Thyroid gland (tissue), 4 donors: ENCODE measurements at places on chromosomes 7 and 10. TPM values are rescaled to one million over a fixed set of nuclear protein-coding genes. Genes with fewer than 3 reads are reported as not detected.

ELOVL3 gene
- total RNA-seq, result not detected

LOXL4 gene
- 11.9 TPM for total RNA-seq

DNA sequence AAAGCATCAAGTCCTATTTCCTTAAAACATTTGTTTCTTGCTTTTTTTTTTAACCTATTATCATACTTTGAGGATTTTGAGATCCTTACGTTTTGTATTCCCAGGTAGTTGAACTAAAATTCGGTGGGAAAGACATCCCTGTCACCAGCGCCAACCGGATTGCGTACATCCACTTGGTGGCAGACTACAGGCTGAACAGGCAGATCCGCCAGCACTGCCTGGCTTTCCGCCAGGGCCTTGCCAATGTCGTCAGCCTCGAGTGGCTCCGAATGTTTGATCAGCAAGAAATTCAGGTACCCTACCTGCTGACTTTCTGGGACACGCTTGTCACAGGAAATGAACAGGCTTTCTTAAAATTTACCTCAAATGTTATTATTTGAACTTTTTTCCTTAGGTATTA, 83.0 kb upstream of the DNAJB6 start:
- DNase-seq, result peak; percentile 99

- no peak for DNase-seq
Measured at GRCh38 chr10:113019692-113020474, 69.8 kb downstream of the TCF7L2 start.

- DNase-seq, result no peak
Measured at GRCh38 chr10:82515256-82515655, 640.3 kb downstream of the NRG3 start.

- DNase-seq, result peak; percentile 69
Measured at GRCh38 chr10:125144693-125145623, 15.4 kb downstream of the CTBP2 start.
